ENCODE measurements at places on chromosomes 6 and 20.
A peak's percentile ranks its signal among the peaks of the same experiment; 100 is the strongest.

DNA sequence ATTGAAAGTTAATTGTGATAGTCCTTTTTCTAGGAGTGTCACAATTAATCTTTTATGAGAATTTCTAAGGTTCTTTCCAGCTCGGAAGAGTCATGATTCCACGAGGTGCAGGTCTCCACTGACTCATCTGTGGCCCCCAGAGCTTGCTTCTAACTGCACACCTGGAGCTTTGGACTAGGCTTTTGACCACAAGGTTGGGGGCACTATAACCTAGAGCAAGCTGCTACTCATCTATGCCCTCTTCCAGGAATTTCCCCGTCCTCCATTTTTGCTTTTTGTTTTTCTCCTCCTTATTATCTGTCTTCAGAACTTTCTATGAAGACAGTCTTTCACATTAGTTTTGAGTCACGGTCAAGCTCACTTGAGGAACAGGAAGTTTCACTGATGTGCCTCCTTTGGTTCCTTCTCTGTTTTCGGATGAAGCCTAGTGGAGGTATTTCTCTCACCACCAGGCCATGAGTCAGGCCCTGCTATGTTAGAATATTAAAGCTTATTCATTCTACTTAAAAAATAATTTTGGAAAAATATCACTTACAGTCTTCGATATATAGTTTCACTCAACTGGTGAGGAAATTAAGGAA, 119.2 kb upstream of the INSM1 start:
- DNase-seq, result no peak

DNA sequence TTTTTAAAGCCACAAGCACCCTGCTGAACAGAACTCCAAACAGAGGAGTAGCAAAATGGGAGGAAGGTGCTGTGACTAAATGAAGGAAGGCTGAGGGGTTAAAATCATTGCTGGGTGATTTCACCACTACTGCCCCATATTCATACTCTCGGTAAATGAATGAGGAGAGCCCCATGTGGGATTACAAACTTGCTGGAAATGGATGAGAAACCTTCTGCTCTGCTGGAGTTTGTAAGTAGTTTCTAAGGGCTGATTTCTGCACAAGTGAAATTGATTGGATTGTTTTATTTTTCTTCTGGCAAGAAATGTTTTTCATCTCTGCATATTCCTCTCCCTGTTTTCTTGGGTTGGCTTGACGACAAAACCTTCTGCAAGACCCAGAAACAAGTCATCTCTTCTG, 533.5 kb upstream of the MMS22L start:
- DNase-seq, result no peak

DNA sequence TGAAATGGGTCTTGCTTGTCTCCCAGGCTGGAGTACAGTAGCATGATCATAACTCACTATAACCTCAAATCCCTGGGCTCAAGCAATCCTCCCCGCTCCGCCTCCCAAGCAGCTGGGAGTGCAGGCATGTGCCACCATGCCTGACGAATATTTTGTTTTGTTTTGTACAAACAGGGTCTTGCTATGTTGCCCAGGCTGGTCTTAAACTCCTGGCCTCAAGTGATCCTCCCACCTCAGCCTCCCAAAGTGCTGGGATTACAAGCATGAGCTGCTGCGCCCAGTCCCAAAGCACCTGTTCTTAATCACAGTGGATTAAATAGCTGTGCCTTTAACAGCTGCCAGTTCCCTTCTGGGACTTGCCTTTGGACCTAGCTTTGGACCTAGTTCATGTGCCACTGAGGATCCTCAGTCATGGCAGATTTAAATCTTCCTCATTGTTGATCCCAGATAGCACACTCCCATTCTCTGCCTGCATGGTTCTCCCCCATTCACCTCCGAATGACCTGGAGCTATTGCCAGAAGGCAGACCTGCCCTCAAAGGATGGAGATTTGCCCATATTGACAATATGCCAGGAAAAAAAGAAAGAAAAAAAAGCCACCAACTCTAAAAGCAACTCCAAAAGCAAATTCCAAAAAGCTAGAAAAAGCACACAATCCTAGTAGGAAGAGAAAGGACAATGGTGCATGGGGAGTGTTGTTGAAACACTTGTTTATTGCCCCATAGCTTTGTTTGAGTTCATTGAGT, 10.6 kb downstream of the POFUT1 start:
- no peak for DNase-seq

DNA sequence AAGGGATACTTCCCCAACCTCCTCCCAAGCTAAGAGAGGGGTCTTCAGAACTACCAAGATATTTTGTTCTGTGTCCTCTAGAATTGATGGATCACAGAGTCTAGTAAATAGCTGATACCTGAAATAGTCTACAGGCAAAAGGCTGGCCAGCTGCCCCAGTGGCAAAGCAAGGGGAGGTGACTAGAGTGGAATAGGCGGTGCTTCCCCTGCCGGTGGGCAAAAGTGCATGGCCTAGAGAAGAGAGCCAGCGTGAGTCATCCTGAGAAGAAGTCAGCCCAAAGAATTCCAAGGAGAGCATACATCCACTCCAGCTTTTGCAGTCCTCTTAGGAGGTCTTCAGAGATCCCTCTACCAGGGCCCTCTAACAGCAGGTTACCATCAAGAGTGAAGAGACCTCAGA, 14.7 kb downstream of the DPPA5 start:
- DNase-seq, result no peak

DNA sequence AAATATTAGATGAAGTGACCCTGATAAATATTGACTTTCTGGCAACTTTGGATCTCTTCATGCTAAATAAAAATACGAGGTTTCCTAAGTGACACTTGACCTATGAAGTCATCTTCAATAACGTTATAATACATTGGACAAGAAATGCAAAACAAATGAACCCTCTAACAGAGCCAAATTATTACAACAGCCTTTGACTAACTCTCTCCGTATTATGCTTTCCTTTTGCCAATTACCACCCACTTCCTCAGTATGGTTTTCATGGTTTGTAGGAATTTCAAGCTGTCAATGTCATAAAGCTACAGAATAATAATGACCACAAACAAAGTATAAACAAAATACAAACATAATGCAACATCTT, 210.5 kb downstream of the MOXD1 start:
- DNase-seq, result no peak

GRCh38 chr6:142028527-142028926, 104.2 kb upstream of the GJE1 start:
- no peak for DNase-seq

- DNase-seq, result no peak
Observed at GRCh38 chr6:79152269-79152737, 74.2 kb upstream of the PHIP start.

- DNase-seq, result no peak
Observed at GRCh38 chr6:3269281-3269975, 10.7 kb downstream of the PSMG4 start.

GRCh38 chr20:35472209-35472608, 16.8 kb downstream of the CEP250 start:
- DNase-seq, result no peak

GRCh38 chr20:43681991-43682410, 15.1 kb downstream of the MYBL2 start:
- peak; percentile 81 for DNase-seq

GRCh38 chr6:17450832-17451231, 57.4 kb downstream of the CAP2 start:
- DNase-seq, result no peak

DNA sequence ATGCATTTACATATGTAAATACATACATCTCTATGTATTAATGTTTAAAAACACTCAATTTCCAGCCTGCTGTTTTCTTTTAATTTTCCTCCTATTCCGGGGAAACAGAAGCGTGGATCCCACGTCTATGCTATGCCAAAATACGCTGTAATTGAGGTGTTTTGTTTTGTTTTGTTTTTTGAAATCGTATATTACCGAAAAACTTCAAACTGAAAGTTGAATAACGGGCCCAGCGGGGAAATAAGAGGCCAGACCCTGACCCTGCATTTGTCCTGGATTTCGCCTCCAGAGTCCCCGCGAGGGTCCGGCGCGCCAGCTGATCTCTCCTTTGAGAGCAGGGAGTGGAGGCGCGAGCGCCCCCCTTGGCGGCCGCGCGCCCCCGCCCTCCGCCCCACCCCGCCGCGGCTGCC, 355 bp upstream of the BMP2 start:
- no peak for DNase-seq

DNA sequence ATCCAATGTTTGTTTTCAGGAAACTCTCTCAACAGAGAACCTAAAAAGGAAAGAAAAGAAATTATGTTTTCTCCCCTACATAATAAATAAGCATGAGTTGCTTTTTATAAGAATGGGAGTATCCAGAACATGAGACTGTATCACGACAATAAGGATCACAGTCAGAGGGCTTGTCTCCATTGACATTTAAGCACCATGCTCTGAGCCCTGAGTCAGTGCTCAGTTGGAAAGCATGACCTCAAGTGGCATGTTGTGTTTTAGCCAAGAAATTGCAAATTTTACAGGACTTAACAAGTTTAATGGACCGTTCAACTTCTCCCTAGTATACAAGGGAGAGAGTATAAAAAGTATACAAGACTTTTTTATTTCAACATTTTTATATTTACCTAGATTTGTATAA, 431.6 kb downstream of the GJA1 start:
- no peak for DNase-seq

DNA sequence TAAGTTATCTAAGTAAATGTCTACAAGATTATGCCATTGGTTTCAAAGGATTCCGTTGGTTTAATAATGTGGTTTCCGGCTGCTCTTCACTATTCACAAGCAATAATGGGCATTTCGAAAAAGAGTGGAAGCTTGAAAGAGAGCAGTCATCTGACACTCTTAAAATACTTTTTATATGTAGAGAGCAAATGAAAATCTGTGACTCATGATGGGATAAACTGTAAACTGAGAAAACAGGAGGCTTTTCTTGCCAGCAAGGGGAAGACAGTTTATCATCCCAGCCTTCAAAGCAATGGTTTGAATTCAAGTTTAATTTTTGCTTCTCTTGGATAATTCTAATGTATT, 145.7 kb downstream of the KHDC1L start:
- DNase-seq, result no peak
